ENCODE measurements at places on chromosomes 12 and 14.

DNA sequence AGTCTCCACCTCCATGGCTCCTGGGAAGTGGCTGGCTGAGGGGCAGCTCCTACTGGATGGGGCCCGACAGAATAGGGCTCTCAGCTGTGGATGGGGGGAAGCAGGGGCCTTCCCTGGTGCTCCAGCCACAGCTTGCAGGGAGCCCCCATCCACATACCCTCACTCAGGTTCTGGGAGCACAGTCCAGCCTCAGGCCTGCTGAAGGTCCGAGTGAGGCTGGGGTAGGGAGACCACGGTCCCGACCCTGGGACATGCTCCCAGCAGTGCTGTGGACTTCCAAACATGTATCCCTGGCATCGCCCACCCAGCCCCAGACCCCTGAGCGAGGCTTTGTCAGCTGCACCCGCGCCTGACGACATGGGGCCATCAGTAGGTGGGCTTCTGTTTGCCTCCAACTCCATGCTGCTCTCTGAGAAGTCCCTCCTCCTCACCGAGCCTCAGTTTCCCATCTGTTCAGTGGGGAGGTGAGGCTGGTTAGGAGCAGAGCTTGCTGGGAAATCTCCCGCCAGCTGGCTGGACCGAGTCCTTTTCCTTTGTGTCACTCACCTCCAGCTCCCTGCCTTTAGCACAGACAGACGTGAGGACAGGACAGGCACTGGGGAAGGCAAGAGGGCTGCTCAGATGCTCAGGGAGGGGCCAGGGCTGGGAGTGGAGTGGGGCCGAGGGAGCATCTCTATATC, 9.1 kb upstream of the ATG101 start:
- DNase-seq: no peak

- no peak for DNase-seq
These were observed 4.4 kb downstream of the GPR84 start for GRCh38 chr12:54359762-54360351.

- no peak for DNase-seq
These were observed 210.6 kb downstream of the ADGRD1 start for GRCh38 chr12:131164096-131164872.

- peak; percentile 35 for DNase-seq
These were observed 26.6 kb upstream of the MDM1 start for GRCh38 chr12:68358532-68359485.

GRCh38 chr12:58711974-58712373, 208.3 kb downstream of the LRIG3 start:
- DNase-seq: no peak

GRCh38 chr12:38662829-38663228, 242.6 kb downstream of the CPNE8 start:
- DNase-seq: no peak

- DNase-seq: no peak
These were observed 24.3 kb upstream of the CHGA start for GRCh38 chr14:92898566-92899131.

DNA sequence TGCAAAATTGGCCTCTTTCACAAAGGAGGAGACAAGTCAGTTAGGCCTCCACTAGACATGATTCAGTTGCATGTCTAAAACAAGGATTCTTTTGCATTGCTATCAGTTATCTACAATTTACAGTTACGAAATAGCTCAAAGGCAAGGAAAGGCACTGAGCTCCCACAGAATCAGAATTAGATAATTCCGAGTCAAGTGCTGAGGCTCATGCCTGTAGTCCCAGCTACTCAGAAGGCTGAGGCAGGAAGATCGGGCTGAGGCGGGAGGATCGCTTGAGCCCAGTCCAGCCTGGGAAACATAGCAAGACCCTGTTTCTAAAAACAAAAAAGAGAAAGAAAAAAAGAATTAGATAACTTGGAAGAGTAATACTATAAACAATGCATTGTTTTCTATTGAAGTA, 12.3 kb upstream of the RTRAF start:
- DNase-seq: no peak

- no peak for DNase-seq
These were observed at the start of gene KCNK13 for GRCh38 chr14:90061685-90062126. Gene KCNK13, plus strand, starts transcription at chr14:90061994. Its CDS starts 212 bp downstream, at chr14:90062206.

GRCh38 chr12:62194616-62195015, 65.6 kb upstream of the USP15 start:
- no peak for DNase-seq

DNA sequence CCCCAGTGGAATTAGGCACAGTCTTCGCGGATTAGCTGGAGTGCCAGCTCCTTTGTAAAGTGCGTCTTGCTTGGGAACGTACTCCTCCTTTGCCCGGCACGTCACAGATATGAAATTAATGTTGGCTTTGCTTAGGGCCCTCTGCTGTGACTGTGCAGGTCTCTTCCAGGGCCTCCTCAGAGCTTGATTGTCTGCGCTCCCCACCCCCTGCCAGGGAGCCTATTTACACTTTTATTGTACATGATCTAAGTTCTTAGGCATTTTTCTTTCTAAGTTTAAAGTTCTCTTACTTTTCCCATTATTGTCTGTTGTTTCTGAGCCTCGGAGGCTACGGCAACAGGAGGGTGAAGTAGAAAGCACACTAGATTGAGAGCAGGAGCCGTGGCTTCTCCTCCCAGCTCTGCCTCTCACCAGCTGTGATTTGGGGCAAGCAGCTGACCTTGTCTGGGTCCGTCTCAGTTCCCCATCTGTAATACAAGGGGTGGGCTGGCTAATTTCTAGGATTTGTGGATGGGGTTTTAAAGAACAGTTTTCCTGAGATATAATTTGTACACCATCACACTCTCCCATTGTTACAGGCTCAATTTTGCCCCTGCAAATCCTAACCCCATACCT, 81.8 kb downstream of the TSPAN9 start:
- DNase-seq: no peak

All from stimulated activated CD8-positive, alpha-beta memory T cell treated with anti-CD3 and anti-CD28 coated beads, Interleukin-2, amount 100 ng/mL, for 1 hour (primary cell).